ENCODE measurements at places on chromosomes 4 and X. TPM values are rescaled to one million over a fixed set of nuclear protein-coding genes. Genes with fewer than 3 reads are reported as not detected.

The IL9R gene
- total RNA-seq: 0.10 TPM

The KLHL5 gene
- 83.6 TPM for total RNA-seq

The VEGFC gene
- total RNA-seq: 3.6 TPM

The FOXO4 gene
- 10.3 TPM for total RNA-seq
